ENCODE measurements at places on chromosomes 2 and 18.

- no peak for DNase-seq
Observed at GRCh38 chr2:138433995-138434951, 67.3 kb upstream of the SPOPL start.

GRCh38 chr2:23705771-23706612 is 220.9 kb downstream of the ATAD2B start:
- no peak for DNase-seq

DNA sequence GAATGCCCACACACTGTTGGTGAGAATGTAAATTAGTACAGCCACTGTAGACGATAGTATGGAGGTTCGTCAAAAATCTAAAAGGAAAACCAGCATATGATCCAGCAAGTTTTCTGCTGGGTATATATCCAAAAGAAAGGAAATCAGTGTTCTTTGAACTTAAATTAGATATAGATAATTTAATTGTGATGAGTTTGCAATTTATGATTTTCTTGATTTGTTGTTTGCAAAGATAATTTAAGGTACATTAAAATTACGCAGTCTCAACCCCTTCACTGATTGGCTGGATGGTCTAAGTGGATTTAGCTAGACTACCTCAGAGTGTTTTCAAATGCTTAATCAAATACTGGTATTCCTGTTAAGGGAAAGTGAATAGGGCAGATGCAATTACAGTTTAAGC is 302.2 kb downstream of the GALNT13 start:
- no peak for DNase-seq

GRCh38 chr2:159090514-159091201 is 122.2 kb downstream of the TANC1 start:
- DNase-seq = no peak

DNA sequence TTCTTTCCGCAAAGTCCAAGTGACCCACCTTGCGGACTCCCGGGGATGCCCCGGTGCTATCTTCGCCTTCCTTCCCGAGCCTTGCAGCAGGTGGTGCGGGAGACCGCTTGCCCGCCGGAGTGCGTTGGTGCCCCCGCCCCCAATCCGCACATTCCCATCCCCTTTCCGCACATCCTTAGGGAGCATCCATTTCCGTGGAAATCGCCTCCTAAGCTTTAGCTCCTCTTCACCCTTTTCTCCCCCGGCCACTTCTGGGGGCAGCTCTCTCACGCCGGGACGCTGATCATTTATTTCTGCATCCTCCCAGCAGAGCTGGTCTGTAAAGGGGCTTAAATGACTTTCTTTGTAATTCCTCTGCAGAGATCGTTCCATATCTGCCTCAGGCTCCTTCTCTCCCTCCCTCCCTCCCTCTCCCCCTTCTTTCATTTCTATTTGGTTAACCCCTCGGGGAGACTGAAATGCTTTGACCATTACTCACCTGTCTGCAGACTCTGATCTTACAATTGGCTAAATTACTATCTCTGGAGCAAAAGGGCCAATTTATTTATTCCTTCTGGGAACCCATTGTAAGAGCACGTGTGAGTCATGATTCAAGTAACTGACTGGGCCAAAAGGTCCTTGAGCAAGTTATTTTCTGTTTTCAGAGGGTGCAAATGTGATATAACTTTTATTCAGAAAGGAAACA is 1.3 kb upstream of the LYPD1 start:
- no peak for DNase-seq

DNA sequence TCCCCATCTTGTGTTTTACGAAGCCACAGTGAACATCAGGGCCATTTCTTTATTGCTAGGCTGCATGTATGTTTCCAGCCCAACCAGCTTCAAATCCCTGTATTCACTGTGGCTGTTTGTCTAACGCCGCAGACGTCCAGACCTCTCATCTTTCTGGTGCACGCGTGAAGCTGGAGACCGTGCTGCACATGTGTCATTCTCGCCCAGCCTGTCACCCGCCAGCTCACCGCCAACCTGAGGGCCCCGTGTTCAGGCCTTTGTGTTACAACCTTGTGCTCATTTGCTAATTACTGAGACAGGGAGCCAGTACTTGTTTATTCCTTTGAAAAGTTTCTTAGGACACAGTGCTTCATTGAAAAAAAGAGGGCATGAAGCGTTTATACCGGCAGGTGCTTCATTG is 21.4 kb downstream of the SALL3 start:
- no peak for DNase-seq

GRCh38 chr18:44067186-44067585 is 613.5 kb upstream of the SETBP1 start:
- DNase-seq = no peak

GRCh38 chr18:11052800-11053199 is 96.6 kb downstream of the PIEZO2 start:
- no peak for DNase-seq
